ENCODE measurements at places on chromosomes 16 and 17.

- DNase-seq, result no peak
Observed at GRCh38 chr16:17229766-17230165, 241.0 kb downstream of the XYLT1 start.

- DNase-seq, result peak; percentile 79
Observed at GRCh38 chr17:77734371-77735080, 224.0 kb upstream of the TNRC6C start.

GRCh38 chr16:75810342-75810741 is 84.1 kb upstream of the CPHXL start:
- no peak for DNase-seq

- peak; percentile 35 for DNase-seq
Observed at GRCh38 chr16:72937916-72938794, 109.8 kb downstream of the ZFHX3 start.

DNA sequence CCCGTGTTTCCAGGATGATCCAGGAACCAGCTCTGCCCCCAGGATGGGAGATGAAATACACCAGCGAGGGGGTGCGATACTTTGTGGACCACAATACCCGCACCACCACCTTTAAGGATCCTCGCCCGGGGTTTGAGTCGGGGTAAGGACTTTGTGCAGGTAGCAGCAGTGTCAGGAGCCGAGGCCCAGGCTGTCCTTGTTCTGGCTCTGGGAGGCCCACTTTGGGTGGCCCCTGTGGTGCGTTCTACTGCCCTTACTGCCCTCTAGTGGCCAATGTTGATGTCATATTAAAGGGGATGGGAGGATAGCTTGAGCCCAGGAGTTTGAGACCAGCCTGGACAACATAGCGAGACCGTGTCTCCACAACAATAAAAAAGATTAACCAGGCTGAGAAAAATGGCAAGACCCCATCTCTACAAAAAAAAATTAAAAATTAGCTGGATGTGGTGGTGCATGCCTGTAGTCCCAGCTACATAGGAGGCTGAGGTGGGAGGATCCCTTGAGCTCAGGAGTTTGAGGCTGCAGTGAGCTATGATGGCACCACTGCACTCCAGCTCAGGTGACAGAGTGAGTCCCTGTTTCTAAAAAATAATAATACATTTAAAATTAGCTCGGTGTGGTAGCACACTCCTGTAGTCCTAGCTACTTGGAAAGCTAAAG is 20.9 kb upstream of the CLEC18A start:
- DNase-seq, result peak; percentile 69

GRCh38 chr16:14098081-14098480 is 27.0 kb downstream of the MRTFB start:
- DNase-seq, result no peak

GRCh38 chr16:85914423-85914794 is 15.4 kb downstream of the IRF8 start:
- DNase-seq, result no peak

DNA sequence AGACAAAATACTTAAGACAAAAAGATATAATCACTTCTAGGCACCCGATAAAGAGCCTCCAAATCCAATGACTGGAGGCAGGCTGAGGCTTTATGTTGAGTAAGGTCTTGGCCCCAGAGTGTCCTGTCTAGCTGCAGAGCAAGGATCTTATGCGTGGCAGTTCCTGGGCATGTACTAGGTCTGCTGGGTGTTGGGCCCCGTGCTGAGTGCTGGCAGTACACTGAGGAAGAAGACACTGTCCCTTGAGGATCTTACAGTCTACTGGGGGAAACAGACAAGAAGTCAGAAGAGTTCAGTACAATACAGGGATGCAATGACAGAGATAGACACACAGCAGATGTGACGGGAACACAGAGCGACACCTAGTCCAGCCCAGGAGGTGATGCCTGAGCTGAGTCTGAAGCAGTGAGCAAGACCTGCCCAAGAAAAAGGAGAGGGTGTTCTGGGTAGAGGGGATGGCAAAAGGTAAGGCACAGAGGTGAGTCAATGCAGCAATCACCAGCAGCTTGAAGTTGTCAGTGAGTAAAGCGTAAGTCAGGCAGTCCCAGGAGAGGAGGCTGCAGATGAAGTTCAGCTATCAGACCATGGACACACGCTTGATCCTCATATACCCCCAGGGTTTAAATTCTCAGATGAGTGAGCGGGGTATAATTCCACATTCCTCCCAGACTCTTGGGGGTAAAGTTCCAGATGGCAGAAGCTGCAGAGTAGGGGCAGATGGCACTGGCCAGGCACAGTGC is 18.1 kb downstream of the MAP3K14 start:
- no peak for DNase-seq

DNA sequence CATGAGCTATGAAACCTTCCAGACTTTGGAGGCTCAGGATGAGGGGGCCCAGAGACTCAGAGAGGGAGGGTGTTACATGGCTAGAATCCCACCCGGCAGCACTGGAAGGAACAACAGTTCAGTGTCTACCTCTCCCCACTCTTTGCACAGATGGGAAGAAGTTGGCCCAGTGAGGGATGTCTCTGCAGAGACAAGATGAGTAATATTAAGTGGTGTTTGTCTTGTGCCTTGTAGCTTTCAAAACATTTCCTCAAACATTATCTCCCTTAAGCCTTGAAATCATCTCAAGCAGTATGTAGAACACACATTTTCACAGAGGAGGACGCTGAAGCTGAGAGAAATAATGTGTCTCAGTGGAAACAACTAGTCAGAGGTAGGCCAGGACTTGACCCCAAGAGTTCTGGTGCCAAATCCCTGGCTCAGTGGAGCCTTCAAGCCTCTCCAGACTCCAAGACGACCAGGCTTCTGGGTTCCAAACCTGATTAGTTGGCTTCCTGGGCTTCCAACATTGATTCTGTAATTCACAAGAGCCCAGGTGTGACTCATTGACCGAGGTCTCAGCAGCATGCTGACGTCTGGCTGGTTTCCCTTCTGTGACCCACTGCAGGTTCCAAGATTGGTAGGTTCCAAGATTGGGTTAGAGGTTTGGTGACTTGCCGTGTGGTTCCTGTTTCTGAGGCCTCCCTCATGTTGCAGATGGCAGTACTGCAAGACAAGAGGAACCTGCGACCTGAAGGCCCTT is 7.4 kb downstream of the RNF112 start:
- DNase-seq, result no peak

GRCh38 chr16:49924078-49924477 is 68.2 kb upstream of the ZNF423 start:
- no peak for DNase-seq

GRCh38 chr17:45339646-45340605 is 23.1 kb upstream of the MAP3K14 start:
- DNase-seq, result no peak

DNA sequence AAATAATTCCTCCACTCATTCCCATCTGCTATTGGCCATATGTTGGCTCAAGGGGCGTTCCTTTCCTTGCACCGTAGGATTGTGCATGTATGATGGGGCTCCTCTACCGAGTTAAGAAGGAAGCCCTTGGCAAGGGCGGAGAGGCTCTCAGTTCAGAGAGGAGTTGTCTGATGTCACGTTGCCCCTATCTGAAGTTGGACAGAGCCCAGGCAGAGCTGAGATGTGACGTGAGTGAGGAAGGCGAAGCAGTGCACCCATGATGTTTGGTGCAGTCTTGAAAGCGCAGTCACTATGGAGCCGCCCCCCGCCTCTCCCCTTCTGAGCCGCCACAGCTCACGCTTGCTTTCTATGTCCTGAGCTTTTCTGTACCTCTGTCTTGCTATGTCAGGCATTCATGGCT is 40.7 kb downstream of the CDH13 start:
- no peak for DNase-seq

- DNase-seq, result no peak
Observed at GRCh38 chr16:22372882-22373661, 1.3 kb downstream of the CDR2 start.

DNA sequence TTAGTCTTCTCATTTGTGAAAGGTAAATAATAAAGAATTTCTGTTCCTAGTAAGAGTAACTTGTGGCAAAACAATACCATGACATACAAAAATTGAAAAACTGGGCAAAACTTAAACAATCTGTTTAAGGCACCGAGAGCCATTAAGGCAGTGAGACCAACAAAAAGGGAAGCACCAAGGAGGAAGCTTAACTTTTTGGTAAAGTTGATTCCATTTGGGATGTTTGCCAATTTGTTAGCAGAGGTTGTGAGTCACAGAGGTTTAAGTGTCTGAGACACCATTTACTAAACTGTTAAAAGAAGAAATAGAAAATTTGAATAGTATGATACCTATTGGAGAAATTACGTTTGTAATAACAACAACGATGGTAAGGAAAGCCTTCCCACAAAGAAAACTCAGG is 4.9 kb downstream of the SLC35G3 start:
- no peak for DNase-seq

GRCh38 chr16:28163699-28164098 is 48.1 kb downstream of the XPO6 start:
- DNase-seq, result no peak

DNA sequence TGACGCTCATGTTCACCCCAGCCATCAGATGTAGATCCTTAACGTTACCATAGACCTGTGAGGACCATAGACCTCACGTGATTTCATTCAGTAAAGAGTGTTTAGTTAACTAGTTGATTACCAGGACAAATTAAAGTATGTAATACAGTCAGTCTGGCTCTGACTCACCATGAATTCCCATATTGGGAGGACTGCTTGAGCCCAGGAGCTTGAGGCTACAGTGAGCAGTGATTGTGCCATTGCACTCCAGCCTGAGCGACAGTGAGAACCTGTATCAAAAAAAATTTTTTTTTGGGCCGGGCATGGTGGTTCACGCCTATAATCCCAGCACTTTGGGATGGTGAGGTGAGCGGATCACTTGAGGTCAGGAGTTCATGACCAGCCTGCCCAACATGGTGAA is 13.5 kb upstream of the FA2H start:
- DNase-seq, result no peak

DNA sequence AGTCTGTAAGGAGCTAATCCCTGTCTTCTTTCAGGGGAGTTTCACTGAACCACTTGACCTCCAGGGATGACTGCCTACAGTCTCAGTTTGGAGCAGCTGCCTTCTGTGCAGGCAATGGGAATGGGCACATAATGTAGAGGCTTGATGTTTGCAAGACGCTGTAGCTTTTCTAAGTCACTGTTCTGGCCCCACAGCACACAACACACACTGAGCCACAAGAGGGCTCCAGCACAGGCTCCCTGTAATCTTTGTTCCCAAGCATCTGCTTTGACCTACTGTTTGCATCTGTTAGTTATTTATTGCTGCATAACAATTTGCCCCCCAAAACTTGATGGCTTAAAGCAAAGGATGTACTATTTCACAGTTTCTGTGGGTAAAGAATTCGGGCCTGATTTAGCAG is 419.0 kb upstream of the ASIC2 start:
- DNase-seq, result no peak

GRCh38 chr17:7016418-7016817 is 4.0 kb downstream of the RNASEK start:
- no peak for DNase-seq

DNA sequence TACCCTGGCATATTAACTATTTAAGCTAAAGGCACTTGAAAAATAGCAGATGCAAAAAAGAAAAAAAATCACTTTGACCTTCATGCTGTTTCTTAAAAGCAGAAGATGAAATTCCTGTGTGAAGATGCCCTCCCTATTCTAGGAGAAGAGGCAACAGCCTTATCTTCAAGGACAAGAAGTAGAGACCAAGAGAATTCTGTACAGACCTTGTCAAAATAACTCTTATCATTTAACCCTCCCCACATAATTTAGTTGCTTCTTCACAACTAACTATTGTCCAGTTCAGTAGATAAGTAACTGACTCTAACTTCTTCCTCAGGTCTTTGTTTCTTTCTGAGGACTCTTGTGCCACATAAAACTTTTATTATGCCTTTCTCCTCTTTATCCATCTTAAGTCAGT is 72.0 kb upstream of the MARCHF10 start:
- no peak for DNase-seq

GRCh38 chr16:64952177-64952576 is 169.7 kb downstream of the CDH11 start:
- DNase-seq, result no peak

DNA sequence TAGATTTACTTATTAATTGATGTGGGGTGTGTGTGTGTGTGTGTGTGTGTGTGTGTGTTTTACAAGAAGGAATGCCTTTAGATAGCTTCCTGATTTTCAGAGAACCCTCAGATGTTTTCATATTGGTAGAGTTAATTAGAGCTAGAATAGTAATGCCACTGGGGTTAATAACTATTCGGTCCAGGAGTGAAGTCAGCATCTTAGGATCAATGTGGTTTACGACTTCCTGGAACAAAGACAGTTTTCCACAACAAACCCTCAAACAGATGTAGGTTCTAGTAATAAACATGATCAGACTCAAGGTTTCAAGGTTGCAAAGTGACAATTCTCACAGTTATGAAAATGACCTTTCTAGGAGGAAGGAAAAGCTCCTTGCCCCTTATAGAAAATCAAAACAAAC is 12.2 kb upstream of the SLC52A1 start:
- no peak for DNase-seq

DNA sequence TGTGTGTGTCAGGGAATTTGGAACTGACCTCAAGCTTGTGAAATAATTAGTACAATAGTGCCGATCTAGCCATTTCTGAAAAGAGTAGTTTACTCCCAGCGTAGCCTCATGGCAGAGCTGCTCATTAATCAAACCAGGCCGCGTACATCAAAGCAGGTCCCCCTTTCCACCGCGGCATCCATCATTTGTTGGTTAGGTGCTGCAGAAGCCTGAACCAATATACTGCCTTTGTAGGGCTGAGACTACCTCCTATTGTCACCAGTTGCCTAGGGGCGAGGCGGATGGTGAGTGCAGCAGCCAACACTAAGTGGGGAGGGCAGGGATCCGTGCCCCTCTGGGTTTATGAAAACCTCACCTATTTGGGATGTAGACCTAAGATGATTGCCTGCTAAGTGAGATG is 264.1 kb downstream of the TMEM114 start:
- DNase-seq, result peak; percentile 49

GRCh38 chr17:57158325-57158724 is 73.3 kb downstream of the AKAP1 start:
- no peak for DNase-seq

DNA sequence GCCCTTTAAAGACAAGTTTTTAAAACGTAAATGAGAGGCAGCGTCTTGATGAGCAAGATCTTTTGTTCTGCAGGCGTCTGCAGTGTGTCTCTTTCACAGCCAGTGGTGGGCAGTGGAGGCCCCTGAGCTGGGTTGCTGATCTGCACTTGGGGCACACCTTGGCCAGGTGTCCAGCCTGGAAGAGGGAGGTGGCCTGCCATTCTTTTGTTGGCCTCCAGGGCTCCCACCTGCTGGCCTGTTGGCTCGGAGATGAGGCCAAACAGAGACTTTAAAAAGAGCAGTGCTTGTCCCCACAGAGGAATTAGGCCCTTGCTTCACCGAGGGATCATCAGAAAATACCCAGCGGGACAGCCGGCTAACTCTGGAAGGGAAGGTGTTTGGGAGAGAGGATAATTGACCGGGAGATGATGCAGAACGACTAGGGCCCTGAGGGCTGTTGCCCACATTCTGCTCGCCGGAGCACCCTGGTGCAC is 145.9 kb upstream of the PLCG2 start:
- DNase-seq, result no peak

GRCh38 chr17:65208717-65209116 is 71.5 kb downstream of the RGS9 start:
- no peak for DNase-seq

GRCh38 chr17:82092094-82092586 is 5.9 kb downstream of the FASN start:
- no peak for DNase-seq

GRCh38 chr16:4477966-4478365 is 1.8 kb downstream of the HMOX2 start:
- DNase-seq, result no peak

GRCh38 chr17:7668482-7668881 is 17.8 kb downstream of the ATP1B2 start:
- no peak for DNase-seq

- no peak for DNase-seq
Observed at GRCh38 chr16:14608111-14608566, 21.9 kb downstream of the PARN start.

GRCh38 chr17:15659236-15659635 is 24.9 kb downstream of the TRIM16 start:
- no peak for DNase-seq
